ENCODE measurements at places on chromosomes 6 and 20. TPM values are rescaled to one million over a fixed set of nuclear protein-coding genes. Genes with fewer than 3 reads are reported as not detected.

Gene PSORS1C1
- total RNA-seq = 0.53 TPM

Gene NRSN1
- total RNA-seq = not detected

Gene PRRC2A
- total RNA-seq = 36.1 TPM

Gene TMEM244
- total RNA-seq = not detected

Gene NFKBIE
- total RNA-seq = 37.6 TPM

- no peak for DNase-seq
Measured at GRCh38 chr20:20212675-20213096, 155.2 kb upstream of the INSM1 start.

- DNase-seq = no peak
Measured at GRCh38 chr6:127516662-127517273, 2.4 kb downstream of the MTCL3 start.

GRCh38 chr6:166008441-166009369 lies 158.9 kb downstream of the TBXT start:
- peak; percentile 43 for DNase-seq

DNA sequence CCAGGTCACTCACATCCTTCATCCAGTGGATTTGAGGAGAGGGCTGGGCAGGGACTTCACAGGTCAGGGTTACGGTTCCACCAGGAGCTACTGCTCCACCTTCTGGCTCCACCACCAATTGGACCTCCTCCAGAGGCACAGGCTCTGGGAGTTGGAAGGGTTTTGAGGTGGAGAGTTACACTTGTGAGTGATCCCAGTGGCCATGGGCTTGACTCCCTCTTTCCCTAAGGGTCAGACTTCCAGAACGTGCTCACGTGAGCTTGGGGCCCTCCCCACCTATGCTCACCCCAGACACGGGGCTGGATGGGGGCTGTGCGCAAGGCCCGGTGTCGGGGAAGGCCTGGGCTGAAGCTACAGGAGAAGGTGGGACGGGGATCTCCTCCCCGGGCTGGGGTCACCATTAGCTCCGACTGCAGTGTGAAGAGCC lies 1.5 kb downstream of the AGER start:
- DNase-seq = no peak

GRCh38 chr20:44176833-44177534 lies 10.0 kb downstream of the JPH2 start:
- DNase-seq = no peak

GRCh38 chr20:22684763-22685443 lies 100.5 kb upstream of the FOXA2 start:
- no peak for DNase-seq

- no peak for DNase-seq
Measured at GRCh38 chr6:44956396-44956795, 371.7 kb upstream of the RUNX2 start.

DNA sequence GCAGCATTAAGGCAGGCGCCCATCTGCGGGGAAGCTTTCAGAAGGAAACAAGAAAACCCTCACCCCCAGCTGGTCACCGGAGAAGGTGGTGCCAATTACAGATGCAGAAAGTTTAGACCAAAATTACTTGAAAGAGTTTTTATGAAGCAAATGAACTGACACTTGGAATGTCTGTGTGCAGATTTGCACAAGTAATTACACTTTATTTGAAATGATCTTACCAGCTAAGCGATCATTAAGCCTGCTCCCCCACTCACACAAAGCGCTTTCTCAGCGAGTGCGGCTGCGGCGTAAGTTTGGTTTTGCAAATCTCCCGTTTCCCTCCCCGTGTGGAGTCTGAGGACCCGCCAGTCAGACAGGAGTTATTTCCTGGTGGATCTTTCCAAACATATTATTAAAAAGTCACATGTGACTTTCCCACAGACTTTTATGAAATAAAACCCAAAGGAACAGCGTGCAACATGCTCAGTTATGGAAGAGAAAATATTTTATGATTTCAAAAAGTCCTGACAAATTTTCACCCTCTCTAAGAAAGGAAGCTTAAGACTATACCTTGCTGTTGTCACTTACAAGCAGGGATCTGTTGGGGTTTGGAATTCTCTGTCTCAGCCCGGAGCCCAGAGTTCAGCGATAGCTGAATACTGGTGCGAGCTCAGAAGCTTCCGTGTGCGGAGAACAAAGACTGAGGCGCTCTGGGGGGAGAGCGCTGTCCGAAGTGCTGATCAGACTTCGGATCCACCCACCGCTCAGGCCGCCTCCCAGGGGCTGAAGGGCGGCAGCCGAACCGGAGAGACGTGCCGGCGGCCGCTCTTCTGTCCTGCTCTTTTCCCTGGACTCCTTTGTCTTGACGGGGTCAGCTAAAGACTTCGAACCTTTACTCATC lies 2.7 kb upstream of the MYT1 start:
- DNase-seq = no peak

GRCh38 chr6:33277663-33278391 lies 904 bp downstream of the B3GALT4 start:
- no peak for DNase-seq

- DNase-seq = no peak
Measured at GRCh38 chr20:6993011-6993410, 225.5 kb downstream of the BMP2 start.

DNA sequence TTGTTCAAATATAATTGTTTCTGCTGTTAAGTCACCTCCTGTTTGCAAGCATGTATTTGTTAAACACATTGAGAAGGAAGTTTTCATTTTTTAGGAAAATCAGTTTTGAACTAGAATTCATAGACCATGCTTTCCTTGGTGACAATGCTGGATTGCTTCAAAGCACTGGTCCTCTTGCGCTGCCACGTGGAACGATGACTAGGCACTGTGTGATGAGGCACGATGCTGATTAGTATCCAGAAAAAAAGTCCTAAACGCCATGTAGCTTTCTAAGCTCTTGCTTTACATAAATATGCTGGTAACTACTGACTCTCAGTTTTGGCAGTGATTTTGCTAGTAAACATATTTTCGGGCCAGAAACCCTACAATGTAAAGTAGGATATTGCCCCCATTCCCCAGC lies 11.1 kb upstream of the EXOC2 start:
- DNase-seq = no peak

DNA sequence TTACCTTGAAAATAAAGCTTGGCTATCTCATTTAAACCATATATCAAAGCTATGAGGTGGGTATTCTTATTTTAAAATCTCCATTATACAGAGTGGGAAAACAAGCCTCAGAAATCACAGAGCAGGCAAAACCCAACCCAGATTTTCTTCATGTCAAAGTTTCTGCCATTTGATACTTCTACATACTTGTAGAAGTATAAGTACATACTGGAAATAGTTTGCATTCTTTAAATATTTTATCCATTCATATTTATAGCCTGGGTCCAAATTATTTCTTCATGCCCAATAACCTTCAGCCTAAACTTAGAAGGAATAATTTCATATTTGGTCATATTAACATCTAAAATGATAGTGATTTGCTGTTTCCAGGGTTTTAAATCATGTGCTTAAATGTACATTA lies 61.8 kb downstream of the MLIP start:
- DNase-seq = no peak

DNA sequence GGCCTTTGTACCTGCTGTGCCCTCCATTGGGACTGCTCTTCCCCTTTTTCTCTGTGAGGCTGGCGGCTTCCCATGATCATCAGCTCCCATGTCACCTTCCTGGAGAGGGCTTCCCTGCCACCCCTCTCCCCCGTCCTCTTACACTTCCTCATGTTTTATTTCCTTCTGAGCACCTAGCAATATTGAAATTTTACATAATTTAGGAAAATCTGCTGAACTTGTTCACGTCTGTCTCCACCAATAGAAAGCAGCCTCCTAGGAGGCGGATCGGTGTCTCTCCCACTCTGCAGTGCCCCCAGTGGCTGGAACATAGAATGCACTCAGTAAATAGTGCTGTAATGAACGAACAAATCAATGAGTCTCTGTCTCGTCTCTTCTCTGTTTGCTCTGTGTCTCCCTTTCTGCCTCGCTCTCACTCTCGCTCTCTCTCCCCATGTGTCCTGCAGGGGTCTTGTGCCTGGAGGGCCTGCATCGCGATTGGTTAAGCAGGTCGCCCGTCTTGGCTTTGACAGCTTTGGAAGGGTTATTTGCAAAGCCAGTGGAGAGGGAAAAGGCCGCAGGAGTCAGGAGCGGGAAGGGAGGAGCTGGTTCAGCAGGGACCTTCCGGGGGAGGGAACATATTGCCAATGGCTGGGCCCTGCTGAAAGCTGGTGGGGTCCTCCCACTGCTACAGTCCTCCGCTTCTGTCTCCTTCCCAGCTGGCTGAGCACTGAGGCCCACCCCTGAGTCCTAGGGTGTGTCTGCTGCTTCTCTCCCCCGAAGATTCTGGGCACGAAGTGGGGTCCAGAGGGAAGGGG lies 12.1 kb upstream of the OCSTAMP start:
- DNase-seq = peak; percentile 19

GRCh38 chr20:39248171-39248861 lies 286.2 kb downstream of the DHX35 start:
- no peak for DNase-seq

DNA sequence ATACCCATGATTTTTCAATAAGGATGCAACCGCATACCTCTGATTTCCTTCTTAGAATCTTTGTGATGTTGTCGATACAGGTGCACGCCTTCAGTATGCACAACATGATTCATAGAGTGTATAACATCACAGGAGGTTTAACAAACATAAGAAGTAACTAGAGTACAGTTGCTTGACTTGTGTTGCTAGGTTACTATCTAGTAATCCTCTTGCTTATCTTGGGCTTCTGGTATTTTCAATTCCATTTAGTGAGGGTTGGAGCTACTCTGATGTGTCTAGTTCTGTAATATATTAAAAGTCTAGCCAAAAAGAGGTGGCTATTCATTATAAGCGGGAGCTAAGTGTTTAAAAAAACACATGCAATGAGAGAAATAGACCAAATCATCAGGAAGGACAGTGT lies 85.5 kb upstream of the TENT5A start:
- no peak for DNase-seq

DNA sequence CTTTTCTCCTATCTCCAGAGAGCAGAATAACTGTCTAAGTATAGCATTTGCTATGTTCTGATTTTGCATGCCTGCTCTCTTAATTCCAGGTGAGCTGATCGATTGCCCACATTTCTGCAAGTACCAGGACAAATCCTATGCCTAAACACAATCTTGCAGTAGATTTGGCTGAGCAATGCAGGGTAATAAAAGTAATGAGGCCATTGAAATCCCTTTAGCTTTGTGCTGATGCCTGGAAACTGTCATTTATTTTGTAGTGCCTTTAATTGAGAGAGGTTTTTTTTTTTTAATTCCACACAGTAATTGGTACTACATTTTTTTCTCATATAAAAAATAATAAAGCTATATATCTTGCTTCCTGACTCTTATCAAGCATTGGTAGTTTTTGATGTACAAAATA lies 252.3 kb downstream of the NKAIN2 start:
- no peak for DNase-seq

- DNase-seq = no peak
Measured at GRCh38 chr6:87916446-87916845, 131.2 kb upstream of the SPACA1 start.

GRCh38 chr20:3173610-3174441 lies 477 bp upstream of the LZTS3 start:
- DNase-seq = peak; percentile 71

GRCh38 chr20:57509665-57510237 lies 15.2 kb downstream of the CTCFL start:
- DNase-seq = no peak

DNA sequence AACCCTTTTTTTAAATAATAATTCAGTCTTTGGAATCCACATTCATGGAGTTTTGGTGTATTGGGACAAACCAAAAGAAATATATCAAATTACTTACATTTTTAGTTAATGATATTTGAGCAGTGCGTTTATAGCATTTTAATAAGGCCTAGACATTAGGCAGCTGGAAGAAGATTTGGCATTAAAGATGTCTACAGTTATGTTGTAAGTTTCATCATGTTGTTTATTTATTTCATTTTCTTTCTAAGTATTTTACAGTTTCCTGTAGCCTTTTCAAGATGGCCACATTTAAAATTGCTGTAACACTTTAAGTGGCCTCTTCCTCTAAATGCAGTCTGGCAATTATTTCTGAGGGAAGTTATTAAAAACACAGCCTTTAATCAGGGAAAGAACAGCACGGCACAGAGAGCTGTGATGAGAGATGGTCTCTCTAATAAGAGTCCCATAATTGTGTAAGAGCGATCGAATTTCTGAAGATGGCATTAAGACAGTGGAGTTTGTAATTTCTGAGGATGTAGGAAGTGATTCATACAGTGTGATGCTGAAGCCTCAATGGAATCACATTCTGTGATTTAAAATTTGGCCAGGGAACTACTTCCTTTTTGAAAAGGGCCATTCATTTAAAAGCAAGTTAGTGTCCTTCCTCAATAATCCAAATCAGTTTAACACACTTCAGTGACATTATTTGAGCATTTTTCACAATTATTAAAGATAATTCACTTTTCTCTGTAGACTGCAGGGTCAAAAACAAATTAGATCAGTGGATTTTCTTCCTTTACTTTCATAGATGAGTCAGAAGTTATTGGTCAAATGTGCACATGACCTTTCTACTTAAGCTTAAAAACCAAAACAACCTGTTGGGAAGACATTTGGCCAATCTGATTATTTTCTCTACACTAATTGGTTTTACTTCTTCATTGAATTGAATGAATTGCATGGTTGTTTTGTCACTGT lies 52.4 kb upstream of the EDN3 start:
- DNase-seq = no peak

DNA sequence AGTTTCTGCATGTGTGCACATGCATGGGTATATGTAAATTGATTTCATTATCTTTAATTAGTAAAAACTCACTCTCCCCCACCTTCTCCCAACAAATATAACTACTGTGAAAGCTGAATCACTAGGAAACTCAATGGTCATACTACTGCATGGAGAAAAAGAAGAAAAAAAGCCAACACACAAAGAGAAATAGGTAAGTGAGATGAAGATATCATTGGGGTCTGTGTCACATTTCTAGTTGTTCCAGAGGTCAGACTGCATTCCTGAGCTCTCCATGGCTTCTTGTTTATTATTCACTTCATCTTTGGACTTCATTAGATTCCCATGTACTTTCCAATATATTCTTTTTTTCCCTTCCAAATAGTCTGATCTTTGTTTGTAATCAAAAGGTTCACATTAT lies 98.2 kb downstream of the PTPRK start:
- no peak for DNase-seq

DNA sequence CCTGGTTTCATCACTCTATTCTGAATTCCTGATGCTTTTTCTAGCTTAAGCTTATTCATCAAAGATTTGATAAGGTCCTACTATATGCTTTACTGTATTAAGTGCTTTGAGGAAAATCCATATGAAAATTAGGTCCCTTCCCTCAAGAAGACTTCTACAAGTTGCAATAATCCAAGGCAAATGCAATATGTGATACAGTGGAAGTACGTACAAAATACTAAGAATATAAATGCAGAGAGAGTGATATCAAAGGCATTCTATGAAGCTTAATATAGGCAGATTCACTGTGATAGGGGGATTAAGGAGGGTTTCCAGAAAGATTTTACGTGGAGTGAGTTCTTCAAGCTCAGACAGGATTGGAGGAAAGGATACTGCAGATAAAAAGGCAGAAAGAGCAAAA lies 142.1 kb downstream of the C6orf118 start:
- DNase-seq = no peak

DNA sequence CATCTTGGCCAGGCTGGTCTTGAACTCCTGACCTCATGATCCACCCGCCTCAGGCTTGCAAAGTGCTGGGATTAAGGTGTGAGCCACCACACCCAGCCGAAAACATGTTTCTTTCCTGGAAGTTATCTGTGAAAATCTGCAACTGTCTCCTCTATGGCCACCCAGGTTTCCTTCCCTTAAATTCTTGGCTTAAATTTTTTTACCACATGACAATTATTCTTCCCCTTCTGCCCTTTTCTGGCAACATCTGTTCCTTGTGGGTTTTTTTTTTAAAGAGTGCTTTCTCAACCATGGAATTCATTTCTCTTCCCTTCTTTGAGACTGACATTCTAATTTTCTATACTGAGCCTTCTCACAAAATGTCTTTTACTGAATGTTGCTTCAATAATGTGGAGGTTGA lies 59.6 kb downstream of the DOK5 start:
- no peak for DNase-seq

All from SJSA1 (cell line).